ENCODE measurements at places on chromosomes 3 and 15.

DNA sequence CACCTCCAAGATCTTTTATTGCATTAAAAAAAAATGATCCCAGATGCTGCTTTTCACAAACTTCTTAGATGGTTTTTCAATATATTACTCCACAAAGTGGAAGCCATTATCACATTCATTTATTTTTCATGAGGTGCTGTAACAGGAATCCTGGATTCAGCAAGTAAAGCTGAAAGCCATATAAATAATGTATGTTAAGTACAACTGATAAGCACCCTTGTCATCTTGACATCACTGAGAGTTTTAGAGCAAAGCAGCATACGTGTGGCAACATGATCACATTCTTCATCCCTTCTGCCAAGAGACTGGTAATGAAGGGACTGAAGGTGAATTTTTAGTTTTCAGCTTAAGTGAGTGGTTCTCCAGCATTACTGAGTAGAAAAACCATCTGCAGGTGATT is 44.9 kb upstream of the LRRFIP2 start:
- no peak for DNase-seq

DNA sequence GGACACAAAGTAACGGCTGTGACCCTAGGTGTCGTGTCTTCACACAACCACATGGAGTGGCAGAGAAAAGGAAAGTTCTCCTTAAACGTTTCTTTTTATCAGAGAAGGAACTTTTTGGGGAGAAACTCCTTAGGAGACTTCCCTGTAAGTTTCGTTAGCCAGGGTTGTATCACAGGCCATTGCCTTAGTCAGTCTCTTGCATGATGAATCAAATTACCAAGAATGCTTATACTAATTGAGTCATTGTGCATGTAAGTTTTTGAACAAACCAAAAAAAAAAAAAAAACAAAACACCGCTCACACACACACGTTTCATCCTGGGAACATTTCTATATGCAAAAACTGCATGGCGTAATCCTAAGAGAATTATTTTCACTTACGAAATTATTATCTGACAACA is 150.4 kb upstream of the SATB1 start:
- DNase-seq, result no peak

DNA sequence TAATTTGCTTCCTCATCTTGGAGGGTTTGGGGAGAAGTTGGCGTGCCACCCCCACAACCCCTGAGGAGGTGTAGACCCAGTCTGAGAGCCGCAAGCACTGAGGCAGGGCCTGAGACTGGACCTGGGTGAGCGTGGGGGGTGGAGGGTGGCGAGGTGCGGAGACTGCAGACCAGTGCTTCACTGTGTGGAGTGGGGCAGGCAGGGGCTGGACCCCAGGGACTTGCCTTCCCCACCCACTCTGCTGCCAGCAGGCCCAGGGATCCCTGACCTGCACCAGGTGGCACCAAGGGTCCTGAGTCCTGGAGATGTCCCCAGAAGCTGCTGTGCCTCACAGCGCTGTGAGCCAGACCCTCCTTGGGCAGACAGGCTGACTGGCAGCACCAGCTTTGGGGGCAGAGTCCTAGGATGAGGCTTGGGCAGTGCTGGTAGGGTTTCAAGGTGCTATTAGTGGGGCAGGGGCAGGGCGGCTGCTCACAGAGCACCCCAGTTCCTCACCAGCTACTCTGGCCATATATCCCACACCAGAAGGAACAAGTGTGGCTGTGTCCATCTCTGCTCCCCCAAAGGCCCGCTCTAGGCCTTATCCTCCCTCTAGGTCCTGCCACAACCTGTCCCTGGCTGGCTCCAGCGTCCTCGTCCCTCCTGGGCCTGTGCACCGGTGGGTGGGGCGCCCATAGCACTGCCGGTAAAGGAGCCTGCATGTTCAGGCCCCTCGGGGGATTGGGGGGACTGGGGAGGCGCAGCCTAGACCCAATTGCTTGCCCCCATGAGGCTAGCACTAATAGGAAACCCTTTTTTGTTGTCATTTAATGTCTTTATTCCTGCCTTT is 11.8 kb downstream of the ZBTB47 start:
- no peak for DNase-seq

DNA sequence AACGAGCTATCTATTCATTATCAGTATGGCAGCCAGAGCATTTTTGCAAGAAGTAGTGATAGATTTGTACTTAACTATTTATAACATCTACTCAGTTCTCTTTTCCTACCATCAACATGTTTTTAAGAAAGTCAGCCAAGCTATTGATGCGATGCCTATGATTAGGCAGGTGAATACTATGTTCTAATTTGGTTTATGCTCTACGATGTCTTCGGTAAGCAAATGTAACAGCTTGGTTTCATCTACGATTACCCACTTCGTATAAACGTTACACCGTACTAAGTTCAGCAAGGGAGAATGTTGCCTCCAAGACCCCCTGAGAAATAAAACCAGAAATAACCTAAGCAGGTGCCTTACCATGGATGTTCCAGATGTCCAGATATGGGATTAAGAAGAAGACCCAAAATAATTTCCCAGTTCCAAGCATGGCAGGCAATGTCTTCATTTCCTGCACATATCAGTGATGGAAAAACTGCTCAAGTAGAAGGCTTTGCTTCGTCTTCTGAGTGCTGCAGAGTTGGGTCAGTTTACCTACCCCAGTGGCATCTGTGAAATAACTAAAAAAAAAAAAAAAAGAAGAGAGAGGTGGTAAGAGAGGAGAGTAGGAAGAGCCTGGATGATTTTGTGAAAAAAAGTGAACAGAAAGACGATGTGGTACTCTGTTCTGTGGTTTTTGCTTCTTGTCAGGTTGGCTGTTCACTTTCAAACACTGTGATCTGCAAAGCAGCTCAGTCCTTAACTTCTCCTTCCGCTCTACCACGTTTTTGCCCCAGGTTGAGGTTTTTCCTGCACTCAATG is at the start of gene BTLA:
Gene BTLA (minus strand): TSS at position 559 of the 798 bp plus-strand sequence. CDS start 114 bp downstream, at position 445.
- DNase-seq, result no peak

- no peak for DNase-seq
These were observed 73.3 kb downstream of the CHCHD6 start for GRCh38 chr3:126777366-126777765.

- peak; percentile 23 for DNase-seq
These were observed 517.3 kb downstream of the MECOM start for GRCh38 chr3:169146179-169146665.

DNA sequence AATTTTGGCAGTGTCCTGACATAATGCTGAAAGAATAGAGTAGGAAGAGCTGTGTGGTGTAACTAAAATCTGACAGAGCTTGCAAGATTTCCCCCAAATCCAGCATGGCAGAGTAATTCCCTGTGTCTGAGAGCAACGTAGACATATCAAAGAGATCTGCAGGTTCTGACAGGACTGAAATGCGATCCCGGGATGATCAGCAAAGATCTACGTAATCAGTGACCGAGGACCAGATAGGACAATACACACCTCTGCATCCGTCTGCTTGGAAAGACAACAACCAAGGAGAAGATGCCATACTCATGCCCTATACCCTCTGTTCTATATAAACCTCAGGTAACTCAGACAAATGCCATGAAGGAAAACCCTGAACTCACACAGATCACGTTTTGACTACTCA is 26.6 kb upstream of the SYNPR start:
- DNase-seq, result no peak

- no peak for DNase-seq
These were observed 35.5 kb downstream of the NECTIN3 start for GRCh38 chr3:111106993-111107661.

DNA sequence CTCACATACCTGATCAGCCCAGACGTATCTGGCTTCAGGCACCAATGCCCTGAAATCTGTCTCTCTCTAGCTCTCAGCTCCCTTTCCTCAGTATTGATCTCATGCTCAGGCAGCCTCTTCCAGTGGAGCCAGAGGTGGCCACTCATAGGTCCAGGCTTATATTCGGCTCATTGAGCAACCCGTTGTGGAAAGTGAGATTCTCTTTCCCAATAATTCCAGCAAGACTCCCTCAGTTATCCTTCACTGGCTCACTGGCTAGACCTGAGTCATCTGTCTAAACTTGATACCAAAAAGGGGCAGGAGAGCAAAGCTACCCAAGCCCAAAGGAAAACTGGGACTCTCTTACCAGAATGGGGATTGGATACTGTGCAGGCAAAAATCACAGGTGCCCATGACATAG is 33.4 kb upstream of the FRMD4B start:
- no peak for DNase-seq

- no peak for DNase-seq
These were observed 290.5 kb upstream of the VEPH1 start for GRCh38 chr3:157793745-157794144.

- DNase-seq, result no peak
These were observed 50.6 kb downstream of the KLHDC8B start for GRCh38 chr3:49222002-49222401.

DNA sequence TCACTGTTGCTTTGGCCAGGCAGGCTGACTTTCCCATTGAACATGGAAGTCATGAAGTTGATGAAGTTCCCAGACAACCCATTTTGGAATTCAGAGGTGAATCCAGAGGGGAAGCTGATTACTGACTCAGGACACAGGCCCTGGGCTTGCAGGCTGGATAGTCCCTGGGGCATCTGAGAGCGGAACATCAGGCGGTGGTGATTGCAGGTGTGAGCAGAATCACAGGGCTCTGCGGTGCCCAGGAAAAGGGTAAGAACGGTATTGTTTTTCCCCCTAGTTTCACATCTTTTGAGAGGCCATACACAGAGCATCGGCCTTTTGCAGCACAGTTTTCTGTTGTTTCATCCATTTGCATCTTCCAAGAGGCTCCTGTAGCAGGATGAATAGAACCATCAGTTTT is 104.7 kb downstream of the CHSY1 start:
- DNase-seq, result no peak

DNA sequence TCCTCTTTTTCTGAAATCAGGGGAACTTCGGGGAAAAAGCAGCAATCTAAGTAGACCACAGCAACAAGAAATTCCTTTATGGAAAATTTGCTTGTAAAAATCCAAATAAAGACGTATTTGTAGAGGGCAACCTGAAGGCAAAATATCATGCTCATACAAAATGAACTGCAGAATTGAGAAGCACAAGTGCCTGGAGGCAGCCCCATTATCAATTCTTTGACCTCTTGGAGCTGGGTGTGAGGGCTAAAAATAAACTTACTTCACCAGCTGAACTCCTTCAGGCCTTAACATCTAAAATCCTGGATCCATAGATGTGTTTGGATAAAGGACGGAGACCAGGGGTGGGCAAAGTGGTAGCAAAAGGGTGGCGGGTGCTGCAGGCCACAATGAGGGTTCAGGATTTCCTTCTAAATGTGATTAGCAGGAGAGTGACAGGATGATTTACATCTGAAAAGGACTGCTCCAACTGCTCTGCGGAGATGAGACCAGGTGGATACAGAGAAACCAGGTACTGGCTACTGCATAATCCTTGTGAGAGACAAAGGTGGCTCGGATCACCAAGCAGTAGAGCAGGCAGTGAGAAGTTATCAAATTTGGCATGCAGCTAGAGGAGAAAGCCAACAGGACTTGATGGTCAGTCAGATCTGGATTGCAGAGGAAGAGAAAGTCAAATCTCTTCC is 81.7 kb upstream of the TJP1 start:
- DNase-seq, result no peak

- no peak for DNase-seq
These were observed 34.9 kb downstream of the SMAD3 start for GRCh38 chr15:67100124-67100791.

- no peak for DNase-seq
These were observed 82.1 kb upstream of the PRTG start for GRCh38 chr15:55824857-55825613.

DNA sequence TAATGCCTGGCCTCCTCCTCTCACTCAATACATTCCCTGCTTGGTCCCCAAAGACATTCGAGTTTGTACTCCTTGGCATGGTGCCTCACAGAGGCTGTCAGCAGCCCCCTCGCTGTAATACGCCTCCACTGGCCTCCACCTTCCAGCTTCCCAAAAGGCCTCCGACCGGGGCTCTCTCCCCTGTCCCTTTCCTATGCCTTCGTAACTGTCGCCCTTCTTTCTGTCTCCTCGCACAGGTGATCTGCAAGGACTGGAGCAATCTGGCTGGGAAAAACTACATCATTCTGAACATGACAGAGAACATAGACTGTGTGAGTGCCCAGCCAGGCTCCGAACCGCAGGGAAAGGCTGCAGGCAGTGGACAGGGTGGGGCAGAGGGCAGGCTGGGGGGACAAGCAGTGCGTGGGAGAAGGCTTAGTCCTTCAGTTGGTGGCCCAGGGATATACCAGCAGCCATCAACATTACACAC is 10.7 kb upstream of the ABTB1 start:
- no peak for DNase-seq

DNA sequence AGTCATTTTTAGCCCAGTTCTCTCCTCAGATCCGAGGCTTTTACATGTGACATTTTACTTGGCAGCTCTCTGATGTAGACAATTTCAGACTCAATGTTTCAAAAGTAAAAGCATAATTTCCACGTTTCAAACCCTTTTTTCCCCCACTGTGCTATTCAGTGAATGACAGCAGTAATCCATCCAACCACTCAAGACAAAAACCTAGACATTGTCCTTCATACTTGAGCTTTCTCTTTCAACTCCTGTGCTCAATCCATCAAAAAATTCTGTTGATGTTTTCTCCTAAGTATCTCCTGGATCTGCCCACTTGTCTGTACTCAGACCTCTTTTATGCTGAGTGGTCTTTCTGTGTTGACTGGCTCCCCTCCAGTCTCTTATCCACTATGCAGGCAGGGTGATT is 214.7 kb downstream of the CHL1 start:
- no peak for DNase-seq

GRCh38 chr3:102536456-102536855 is 101.6 kb downstream of the ZPLD1 start:
- DNase-seq, result no peak

GRCh38 chr3:73094951-73095350 is 33.5 kb downstream of the EBLN2 start:
- no peak for DNase-seq

DNA sequence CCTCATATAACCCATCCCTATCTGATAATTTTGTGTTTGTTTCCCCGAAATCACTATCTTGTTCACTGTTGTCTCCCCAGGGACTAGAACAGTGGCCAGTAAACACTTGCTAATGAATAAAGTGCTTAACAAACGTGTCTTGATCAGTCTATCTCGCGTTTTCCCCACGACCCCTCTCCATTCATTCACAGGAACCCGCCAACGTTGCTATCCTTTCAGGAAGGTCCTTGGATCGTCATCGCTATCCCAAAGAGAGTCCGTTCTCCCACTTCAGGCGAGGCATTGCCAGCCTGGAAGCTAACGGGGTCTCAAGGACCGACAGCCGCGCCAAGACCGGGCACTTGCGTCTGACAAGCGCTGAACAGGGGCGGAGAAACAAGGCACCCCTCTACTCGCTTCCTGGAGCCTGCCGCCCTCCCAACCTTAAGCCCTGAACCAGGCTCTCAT is 344 bp downstream of the LINS1 start:
- DNase-seq, result no peak

GRCh38 chr3:28218071-28218916 is 23.1 kb upstream of the CMC1 start:
- no peak for DNase-seq

GRCh38 chr15:80028937-80029336 is 30.5 kb upstream of the ZFAND6 start:
- no peak for DNase-seq
